Activated T-cell treated with anti-CD3 and anti-CD28 coated beads for 4 hours (primary cell): ENCODE measurements at places on chromosomes 2 and 18.

DNA sequence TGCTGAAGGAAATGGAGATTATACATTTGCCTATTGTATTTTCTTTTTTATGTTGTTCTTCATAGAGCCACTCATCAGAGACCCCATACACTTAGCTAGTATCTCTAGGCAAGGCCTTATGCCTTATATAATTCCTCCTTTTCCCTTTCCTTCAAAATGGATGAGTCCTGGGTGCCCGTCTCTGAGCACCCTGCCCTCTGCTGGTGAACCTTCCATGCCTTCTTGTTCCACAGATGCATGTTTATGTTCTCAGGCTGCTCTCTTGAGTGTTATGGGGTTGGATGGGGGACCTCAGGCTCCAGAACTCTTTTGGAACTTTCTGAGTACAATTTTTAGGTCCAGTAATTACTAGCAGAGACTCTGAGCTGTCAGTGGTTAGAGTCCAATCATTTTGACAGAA, 368.6 kb upstream of the SPRED2 start:
- no peak for DNase-seq

GRCh38 chr2:96514521-96514920, 9.4 kb upstream of the NEURL3 start:
- no peak for DNase-seq

DNA sequence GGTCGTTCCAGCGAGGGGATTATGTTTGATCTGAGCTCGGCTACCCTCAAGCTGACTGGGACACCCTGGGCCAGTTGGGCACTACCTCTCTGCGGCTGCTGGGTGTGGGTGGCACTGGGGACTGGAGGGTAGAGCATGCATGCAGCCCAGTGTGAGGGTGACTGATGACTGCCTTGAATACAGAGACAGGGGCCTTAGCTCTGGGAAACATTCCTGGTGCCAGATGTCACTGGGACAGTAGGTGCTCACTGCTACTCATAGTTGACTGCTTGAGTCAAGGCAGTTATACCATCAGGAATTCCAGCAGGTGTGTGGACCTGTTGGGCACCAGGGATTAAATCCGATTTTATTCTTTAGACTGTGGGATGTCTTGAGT, 33.6 kb upstream of the ATP6V1B1 start:
- no peak for DNase-seq

- no peak for DNase-seq
Observed at GRCh38 chr2:159153463-159153862, 133.0 kb downstream of the WDSUB1 start.

GRCh38 chr2:180314086-180314485, 307.0 kb upstream of the CWC22 start:
- no peak for DNase-seq

DNA sequence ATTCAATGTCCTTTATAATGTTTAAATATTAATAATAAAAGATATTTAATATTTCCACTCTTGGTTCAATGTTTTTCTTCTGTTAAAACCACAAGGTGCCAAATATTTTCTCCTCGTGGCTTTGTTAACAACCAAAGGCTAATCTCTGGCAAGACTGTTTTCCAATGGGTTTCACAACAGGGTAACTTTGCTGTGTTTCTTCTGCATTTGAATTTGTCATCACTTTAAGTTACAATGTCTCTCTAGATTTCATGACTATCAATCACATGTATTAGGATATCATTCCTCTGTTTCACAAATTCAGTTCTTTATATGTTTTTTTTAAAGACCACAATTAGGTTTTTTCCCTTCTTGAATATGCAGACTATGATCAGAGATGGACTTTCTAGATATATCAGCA, 469.8 kb upstream of the ACVR2A start:
- DNase-seq: no peak

DNA sequence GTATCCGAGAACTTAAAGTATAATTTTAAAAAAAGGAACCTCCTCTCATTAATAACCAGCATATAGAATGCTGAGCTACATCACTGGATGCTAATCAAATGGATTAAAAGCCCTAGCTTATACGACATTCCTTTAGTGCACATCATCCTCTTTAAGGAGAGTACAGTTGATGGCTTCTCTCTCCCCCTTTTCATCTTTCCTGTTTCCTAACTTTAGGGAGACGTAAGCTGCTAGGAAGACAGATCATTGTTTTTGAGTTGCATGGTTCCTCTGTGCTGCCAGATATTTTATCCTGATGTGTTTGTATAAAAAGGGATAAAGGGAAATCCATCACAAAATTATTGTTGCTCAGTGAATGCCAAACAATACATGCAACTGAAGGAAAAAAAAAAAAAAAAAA, 94.2 kb downstream of the SLC8A1 start:
- DNase-seq: no peak

GRCh38 chr2:62209427-62209991, 13.6 kb downstream of the B3GNT2 start:
- no peak for DNase-seq

GRCh38 chr2:139122711-139123158, 342.5 kb upstream of the NXPH2 start:
- DNase-seq: no peak

DNA sequence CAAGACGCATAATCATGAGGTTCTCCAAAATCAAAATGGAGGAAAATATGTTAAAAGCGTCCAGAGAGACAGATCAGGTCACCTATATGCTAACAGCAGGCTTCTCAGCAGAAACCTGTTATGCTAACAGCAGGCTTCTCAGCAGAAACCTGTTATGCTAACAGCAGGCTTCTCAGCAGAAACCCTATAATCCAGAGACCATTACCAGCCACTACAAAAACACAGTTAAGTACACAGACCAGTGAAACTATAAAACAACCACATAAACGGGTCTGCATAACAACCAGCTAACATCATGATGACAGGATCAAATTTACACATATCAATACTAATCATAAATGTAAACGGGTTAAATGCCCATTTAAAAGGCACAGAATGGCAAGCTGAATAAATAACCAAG, 1548.4 kb upstream of the TMEFF2 start:
- DNase-seq: no peak

GRCh38 chr2:203739351-203739750, 32.9 kb downstream of the CD28 start:
- DNase-seq: no peak

GRCh38 chr2:95300450-95300849, 3.3 kb downstream of the KCNIP3 start:
- no peak for DNase-seq

GRCh38 chr18:79962835-79963657, 1.4 kb upstream of the HSBP1L1 start:
- no peak for DNase-seq

- DNase-seq: no peak
Observed at GRCh38 chr2:120052597-120052996, 39.7 kb downstream of the EPB41L5 start.

GRCh38 chr2:39024833-39025232, 96.0 kb downstream of the SOS1 start:
- DNase-seq: no peak

- no peak for DNase-seq
Observed at GRCh38 chr18:51623653-51624052, 426.2 kb upstream of the MEX3C start.

DNA sequence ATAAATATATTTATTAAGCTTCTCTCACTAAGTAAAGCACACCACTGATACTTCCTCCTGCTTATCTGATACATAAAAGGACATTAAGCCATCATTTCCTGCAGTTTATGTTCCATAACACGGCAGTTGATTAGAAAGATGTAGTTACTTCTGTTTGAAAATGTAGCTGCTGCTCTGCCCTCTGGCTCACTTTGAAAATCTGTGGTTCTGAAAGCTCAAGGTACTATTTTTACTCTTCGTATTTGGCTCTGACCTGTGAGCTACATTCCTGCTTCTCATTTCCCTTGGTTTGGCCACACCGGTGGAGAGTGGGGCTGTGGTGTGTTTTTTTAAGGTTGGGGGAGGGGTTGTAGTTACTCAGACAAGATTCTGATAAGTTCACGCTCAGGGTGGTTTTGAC, 12.8 kb upstream of the TTN start:
- DNase-seq: no peak

GRCh38 chr2:31735716-31736115, 155.0 kb upstream of the SRD5A2 start:
- DNase-seq: no peak

- DNase-seq: no peak
Observed at GRCh38 chr2:238527565-238527964, 100.8 kb downstream of the ASB1 start.

DNA sequence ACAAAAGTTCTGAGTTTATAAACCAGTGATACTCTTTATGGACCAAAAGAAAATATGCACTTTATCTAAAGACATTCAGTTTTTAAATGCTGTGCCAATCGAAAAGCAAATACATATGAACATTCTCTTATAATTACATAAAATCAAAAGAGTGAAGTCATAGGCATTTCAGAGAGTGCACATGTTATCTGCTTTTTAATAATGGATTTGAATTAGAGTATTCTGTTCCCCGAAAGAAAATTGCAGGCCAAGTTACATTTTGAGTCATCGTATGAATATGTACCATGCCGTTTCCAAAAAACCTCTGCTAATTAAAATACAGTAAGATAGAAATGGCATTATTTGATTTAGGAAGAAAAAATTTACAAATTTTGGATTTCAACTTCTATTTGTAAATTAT, 565.7 kb downstream of the ZEB2 start:
- DNase-seq: no peak

DNA sequence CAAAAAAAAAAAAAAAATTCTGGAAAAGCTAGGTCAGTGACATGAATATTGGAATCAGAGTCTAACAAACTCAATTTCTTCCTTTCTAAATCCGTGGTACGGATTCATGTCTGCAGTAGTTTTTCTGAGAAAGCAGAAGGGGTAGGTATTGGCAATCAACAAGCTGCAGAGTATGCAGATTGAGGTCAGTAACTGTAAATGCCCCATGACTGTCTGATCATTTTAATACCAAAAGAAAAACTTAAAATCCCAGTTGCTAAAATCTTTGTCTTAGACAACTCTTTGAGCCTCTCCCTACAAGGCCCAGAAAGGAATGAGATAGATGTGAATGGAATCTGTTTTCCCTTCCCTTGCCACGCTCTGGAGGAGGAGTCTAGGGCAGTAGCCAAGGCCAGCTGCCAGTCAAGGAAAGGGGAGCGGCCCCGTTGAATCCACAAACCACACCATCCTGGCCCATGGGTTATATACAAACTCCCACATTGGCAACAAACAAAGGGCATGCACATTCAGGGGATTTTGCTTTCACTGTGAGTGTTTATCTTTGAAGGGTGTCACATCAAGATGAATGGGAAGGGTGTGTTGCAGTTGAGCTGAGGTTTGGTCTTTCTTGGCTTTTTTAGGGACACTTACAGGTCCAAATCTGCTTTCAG, 6.1 kb upstream of the CASP8 start:
- DNase-seq: no peak

- no peak for DNase-seq
Observed at GRCh38 chr2:134782792-134783191, 55.6 kb upstream of the ACMSD start.

- no peak for DNase-seq
Observed at GRCh38 chr2:199257261-199258224, 200.2 kb downstream of the SATB2 start.

GRCh38 chr18:80158365-80158764, 49.3 kb downstream of the ADNP2 start:
- DNase-seq: no peak

- no peak for DNase-seq
Observed at GRCh38 chr18:35827903-35828275, 144.6 kb upstream of the RMP24 start.

DNA sequence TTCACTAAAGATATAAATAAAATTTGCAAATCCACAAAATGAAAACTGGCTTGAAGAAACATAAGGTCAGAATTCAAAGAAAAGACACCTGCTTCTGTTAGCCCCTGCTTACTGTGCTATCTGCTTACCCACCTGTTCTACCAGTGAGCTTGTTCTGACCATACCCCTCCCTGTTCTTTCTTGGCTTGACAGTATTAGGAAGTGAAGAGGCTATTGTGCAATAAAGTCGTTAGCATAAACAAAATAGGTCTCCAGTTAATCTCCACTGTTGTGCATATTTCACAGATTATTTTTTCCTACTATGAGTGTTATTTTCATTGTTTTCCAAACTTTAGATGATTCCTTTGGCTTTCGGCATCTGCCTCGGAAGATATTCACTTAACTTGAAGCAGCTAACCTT, 322.1 kb downstream of the CCDC85A start:
- no peak for DNase-seq

- DNase-seq: peak; percentile 3
Observed at GRCh38 chr18:67417864-67418523, 98.5 kb downstream of the DSEL start.

DNA sequence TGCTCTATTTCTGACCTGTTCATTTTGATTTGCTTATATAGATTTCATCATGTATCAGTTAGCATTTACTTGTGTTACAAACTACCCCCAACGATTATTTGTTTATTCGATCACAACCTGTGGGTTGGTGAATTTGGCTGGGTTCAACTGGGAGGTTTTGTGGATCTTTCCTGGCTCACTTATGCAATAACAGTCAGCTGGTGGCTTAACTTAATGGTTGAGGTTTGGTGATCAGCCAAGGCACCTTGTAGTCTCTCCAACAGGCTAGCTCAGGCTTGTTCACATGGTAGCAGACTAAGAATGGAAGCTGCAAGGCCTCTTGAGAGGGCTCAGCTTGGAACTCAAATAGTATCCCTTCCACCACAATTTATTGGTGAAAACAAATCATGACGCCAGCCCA, 5.4 kb upstream of the PUM2 start:
- no peak for DNase-seq

DNA sequence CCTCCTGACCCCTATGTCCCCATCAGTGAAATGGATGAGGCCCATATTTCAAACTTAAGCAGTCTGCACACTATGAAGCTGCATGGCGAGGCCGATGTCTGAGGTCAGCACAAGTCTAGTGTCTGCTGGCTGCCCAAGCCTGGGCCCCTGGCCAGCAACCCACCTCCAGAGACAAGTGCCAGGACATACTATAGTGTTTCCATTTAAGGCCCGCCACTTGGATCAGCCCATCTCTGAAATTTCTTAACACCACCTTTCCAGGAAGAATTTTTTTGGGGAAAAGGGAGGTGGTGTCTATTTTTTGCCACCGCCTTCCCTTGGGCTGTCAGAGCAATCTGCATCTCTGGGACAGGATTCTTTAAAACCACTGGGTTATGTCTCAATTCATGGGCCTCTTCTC, 1.8 kb downstream of the ACVR1 start:
- no peak for DNase-seq

GRCh38 chr2:221883976-221884375, 311.9 kb upstream of the EPHA4 start:
- no peak for DNase-seq

GRCh38 chr18:46466234-46467160, 190.5 kb downstream of the LOXHD1 start:
- DNase-seq: no peak

GRCh38 chr2:202508686-202509085, 126.1 kb upstream of the FAM117B start:
- DNase-seq: no peak

- DNase-seq: no peak
Observed at GRCh38 chr18:24035316-24035715, 20.8 kb downstream of the TTC39C start.

GRCh38 chr2:221563270-221563985, 8.7 kb downstream of the EPHA4 start:
- DNase-seq: no peak

- no peak for DNase-seq
Observed at GRCh38 chr2:97704989-97705388, 8.4 kb upstream of the ZAP70 start.
